H9 (cell line): ENCODE measurements at places on chromosomes 3 and 15. TPM values are rescaled to one million over a fixed set of nuclear protein-coding genes. Genes with fewer than 3 reads are reported as not detected.

Gene PPARG
- total RNA-seq, result 0.42 TPM in 1 of 2 replicates, not detected in the other

Gene ACAP2
- total RNA-seq, result 30.8 and 31.2 TPM in 2 replicates

Gene SI
- total RNA-seq, result not detected in 2 replicates

Gene FBXO40
- 0.04 and 0.15 TPM in 2 replicates for total RNA-seq

Gene C2CD4A
- total RNA-seq, result not detected in 2 replicates

Gene SLC22A13
- 0.11 TPM in 1 of 2 replicates, not detected in the other for total RNA-seq

Gene ADCY5
- 5.0 and 6.1 TPM in 2 replicates for total RNA-seq

Gene B3GALNT1
- 13.2 and 14.7 TPM in 2 replicates for total RNA-seq
